Cortex of kidney (tissue), 1 donor: ENCODE measurements at places on chromosomes 6 and 20.

- DNase-seq, result no peak
Observed at GRCh38 chr6:139572001-139572400, 197.6 kb upstream of the CITED2 start.

DNA sequence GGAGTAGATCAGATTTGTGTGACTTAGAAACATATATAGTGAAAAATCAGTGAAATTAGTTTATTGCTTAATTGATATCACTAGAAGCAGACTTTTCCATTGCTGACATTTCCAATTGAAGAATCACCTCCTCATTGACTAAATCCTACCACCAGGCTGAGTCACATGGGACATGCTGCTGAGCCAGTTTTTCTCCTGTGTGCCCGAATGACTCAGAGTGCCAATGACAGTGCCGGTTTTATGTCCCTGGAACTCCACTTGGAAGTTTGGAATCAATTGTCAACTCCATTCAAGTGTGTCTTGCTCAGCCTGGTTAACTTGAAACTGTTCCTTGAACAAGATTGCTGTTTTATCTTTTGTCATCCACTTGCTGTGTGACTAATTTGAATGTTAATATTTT is 316.1 kb upstream of the PRDM1 start:
- DNase-seq, result no peak

DNA sequence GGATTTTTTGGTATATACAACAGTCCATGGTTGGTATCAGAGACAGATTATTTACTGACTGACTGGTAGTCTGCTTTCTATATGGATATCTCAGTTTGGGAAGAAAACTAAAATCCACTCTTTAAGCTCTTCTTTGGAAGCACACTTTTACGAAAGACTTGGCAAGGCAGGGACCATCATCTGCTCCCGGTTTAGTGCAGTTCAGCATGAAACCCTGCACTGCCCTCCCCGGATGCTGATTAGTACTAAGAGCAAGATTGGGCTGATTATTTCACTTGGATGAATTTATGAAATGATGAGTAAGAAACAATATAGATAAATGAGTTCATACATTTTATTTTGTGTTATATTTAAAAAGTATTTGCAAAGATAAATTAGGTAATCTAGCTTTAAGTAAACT is 56.3 kb downstream of the RGS17 start:
- DNase-seq, result no peak

DNA sequence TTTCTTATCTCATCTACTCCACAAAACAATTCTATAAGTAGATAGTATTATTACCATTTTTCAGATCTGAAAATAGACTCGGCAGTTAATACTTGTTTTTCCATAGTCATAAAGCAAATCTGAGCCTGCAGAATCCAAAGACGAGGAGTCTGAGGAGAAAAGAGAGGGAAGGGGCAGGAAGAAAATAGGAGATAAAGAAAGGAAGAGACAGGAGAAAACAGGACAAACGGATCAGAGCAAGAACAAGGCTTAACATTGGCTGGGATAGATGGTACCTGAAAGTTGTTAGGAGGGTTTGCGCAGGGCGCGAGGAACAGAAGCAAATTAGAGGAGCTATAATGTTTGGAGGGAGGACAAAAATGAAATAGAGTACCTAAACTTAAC is 639 bp upstream of the PPIL1 start:
- DNase-seq, result no peak

- no peak for DNase-seq
Observed at GRCh38 chr20:50519036-50519762, 9.0 kb downstream of the PTPN1 start.

- no peak for DNase-seq
Observed at GRCh38 chr6:110761371-110761770, 53.9 kb downstream of the CDK19 start.

DNA sequence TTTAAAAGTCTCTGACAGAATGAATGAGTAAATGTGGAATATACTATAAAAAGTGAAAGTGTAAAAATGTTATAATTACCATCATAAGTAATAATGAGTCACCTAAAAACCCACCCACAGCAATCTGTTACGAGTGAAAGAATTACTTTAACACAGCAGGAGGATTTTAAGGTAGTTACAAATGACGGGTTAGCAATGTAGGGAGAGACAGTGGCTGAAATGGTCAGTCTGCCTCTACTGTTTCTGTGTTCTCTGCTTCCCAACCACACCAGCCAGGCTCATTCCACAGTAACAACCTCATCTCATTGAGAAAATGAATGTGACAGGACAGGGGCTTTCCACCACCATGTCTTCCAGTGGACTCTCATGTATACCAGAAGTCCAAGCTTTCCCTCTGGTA is 124.4 kb upstream of the KCNK16 start:
- no peak for DNase-seq

DNA sequence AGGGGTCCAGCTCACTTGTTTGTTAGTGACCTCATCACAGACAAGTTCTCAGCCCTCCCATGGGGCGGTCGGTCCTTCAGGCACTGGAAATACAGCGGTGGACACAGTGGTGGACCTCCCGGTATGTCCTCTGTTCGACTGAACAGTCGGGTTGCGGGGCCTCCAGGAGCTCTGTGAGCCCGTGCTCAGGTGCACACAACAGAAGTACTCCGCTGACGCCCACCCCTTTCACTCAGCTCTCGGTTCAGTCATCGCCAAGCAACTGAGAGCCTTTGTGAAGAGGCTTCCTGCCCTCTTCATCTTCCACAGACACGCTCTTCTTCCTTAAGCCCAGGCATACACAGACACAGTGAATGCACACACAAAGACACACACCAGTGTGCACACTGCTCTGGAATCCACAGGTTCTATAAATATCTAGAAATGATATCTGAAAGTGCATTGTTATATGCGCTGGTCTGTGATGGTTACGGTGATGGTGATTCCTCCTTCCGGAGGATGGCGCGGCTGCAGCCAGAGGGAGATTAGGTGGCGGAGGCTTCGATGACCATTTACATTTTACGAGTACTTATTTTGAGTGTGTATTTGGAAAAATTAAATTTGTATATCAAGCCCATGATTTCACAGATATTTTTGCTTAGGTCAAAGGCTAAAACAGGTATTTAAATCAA is 46.8 kb upstream of the BHLHE23 start:
- no peak for DNase-seq

GRCh38 chr6:93343476-93343875 is 75.9 kb downstream of the EPHA7 start:
- no peak for DNase-seq

DNA sequence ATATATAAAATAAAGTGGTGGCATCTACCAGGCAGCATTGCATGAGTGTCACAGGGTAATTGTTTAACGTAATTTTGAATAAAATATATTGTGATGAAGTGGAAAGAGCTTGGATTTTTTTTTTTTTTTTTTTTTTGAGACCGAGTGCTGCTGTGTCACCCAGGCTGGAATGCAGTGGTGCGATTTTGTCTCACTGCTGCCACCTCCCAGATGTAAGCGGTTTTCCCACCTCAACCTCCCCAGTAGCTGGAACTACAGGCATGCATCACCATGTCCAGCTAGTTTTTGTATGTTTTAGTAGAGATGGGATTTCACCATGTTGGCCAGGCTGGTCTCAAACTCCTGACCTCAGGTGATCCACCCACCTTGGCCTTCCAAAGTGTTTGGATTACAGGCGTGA is 81.1 kb upstream of the SMIM8 start:
- DNase-seq, result no peak

GRCh38 chr20:7285918-7286556 is 518.6 kb downstream of the BMP2 start:
- DNase-seq, result no peak

GRCh38 chr6:65776332-65776731 is 69.3 kb upstream of the EYS start:
- no peak for DNase-seq

DNA sequence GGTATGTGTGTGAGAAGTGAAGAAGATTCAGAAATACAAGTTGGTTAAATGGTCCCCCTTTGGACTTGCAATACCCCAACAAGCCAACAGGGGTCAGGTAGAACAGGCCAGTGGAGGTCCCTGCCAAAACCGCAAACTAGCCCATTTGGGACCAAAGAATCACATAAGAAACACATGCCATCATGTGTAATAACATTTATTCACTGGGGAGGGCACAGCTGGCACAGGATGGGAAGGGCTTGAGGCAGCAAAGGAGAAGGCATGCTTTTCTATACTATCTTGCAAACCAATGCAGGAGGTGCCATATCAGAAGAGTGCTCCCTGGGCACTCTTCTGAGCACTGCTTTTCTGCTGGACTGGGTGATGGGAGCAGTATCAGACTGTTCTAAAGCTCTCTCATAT is 116.1 kb upstream of the TRAF3IP2 start:
- DNase-seq, result no peak

DNA sequence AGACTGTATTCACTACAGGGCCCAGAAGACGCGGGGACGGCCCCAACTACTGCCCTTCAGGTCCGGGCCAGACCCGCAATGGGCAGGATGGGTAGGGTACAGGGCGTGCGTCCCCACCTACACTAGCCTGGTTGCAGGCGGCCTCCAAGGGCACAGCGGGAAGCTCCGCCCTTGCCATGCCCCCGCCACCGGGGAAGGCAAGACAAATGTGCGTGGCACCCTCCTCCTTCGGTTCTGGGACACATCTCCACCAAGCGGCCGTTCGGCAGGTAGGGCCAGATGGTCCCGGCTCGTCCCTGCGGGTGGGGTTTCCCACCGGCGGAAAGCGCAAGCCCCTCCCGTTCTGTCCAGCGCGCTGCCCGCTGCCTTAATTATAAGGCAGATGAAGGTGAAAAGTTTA is 5.6 kb downstream of the NXT1 start:
- no peak for DNase-seq
